ENCODE measurements at places on chromosomes 5 and 9. TPM values are rescaled to one million over a fixed set of nuclear protein-coding genes. Genes with fewer than 3 reads are reported as not detected.

GRCh38 chr5:78065663-78066062 lies 228.8 kb downstream of the AP3B1 start:
- DNase-seq: peak; percentile 7

Gene PTBP3
- total RNA-seq: 30.8 TPM

Gene BTNL8
- not detected for total RNA-seq

- DNase-seq: no peak
These were observed 828 bp downstream of the ZSWIM6 start for GRCh38 chr5:61332851-61333320.

DNA sequence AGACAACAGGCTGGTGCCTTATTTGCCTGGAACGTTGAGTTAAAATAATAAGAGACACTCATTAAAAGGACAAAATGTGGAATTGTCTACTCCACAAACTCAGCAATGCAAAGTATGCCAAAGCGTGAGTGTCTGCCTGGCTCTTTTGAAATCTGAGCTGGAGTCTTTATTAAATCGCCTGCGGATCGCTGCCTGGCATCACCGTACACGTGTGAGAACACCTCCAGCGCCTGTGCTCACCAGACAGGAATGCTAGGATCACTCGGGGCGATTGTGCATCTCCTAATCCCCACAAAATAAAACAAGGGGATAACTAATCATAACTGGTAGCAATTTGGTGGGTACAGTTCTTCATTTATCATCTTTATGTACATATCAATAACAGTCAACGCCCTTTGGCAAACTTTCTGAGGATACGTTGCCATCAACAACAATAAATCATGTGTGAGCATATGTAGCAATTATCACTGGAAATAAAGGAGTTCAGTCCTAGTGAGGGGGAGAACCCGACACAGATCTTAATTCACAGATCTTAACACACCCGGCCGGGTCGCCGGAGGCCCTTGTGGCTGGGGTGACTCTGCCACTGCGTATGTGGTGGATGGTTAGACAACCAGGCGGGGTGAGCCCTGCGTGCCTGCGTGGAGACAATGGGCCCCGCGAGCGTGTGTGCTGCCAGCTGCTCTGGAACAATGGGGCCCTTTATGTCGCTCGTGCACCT lies 284.9 kb upstream of the IRX1 start:
- DNase-seq: peak; percentile 99

Gene ATP6V0E1
- total RNA-seq: 304 TPM

Gene LRRC70
- total RNA-seq: not detected

Gene CDHR2
- not detected for total RNA-seq

- DNase-seq: no peak
These were observed 60.3 kb upstream of the PARP8 start for GRCh38 chr5:50606179-50606578.

Gene MARVELD2
- total RNA-seq: 0.08 TPM

Gene GRXCR2
- not detected for total RNA-seq

- no peak for DNase-seq
These were observed 39.7 kb downstream of the PAM start for GRCh38 chr5:102794677-102795331.

Gene CCL19
- not detected for total RNA-seq

DNA sequence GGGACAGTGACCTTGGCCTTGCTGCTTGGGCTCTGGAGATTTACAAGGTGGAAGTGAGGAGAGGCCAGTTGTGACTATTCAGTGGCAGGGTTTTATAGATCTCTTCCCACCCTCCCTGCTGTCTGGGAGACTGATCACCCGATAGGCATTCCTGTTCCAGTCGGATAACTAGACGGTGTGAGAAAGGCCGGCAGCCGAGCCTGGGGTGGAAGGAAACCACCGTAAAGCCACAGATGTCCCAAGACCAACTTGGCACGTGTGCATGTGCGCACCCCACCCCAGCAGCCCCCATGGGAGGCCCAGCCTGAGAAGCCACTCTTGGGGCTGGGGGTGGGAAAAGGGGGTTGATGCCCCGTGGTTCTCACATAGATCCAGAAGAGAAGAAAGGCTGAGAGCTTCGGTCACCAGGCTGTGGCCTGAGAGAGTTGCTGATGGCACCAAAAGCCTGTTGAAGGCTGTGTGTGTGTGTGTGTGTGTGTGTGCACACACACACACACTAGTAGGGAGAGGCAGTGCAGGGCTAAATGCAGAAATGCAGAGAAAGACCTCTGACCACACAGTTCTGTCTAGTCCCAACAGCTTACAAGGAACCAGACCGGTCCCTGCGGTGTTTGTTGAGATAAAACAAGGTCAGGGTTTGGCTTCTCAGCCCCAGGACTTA lies 225.8 kb downstream of the FANCC start:
- DNase-seq: peak; percentile 89

Gene DMRTA1
- 1.4 TPM for total RNA-seq

DNA sequence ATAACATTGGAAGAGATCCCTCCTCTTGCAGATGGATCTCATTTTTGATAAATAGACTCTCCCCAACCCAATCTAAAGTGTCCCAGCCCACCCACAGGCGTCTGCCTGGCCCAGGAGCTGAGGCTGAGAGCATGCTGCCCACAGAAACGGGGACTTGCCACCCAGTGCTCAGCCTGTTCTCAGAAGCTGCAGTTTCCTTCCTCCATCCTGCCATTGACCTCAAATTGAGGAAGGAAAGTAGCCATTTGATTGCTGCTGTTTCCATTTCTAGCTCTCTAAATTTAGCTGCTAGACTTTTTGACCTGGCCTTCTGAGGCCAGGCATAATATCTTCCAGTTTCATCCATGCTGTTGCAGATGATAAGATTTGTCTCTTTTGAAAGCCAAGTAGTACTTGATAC lies 31.1 kb upstream of the FRMD3 start:
- no peak for DNase-seq

Gene GOLGA2
- 40.3 TPM for total RNA-seq

DNA sequence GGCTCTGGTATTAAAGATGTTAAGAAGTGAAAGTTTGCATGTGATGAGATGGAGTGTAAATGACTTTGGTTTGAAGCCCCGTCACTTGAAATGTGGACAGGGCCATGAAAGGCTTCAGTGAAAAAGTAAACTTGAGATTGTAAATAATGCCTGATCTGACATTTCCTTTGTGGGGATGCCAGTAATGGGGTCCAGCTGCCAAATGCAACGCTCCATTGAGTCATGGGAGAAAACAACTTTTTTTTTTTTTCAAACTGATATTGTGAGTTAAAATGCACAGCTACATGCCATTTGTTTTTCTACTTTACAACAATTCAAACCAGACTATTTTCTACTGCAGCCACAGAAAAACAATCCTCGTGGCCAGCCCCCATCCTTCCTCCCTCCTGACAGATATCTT lies 327.0 kb upstream of the TNC start:
- no peak for DNase-seq

DNA sequence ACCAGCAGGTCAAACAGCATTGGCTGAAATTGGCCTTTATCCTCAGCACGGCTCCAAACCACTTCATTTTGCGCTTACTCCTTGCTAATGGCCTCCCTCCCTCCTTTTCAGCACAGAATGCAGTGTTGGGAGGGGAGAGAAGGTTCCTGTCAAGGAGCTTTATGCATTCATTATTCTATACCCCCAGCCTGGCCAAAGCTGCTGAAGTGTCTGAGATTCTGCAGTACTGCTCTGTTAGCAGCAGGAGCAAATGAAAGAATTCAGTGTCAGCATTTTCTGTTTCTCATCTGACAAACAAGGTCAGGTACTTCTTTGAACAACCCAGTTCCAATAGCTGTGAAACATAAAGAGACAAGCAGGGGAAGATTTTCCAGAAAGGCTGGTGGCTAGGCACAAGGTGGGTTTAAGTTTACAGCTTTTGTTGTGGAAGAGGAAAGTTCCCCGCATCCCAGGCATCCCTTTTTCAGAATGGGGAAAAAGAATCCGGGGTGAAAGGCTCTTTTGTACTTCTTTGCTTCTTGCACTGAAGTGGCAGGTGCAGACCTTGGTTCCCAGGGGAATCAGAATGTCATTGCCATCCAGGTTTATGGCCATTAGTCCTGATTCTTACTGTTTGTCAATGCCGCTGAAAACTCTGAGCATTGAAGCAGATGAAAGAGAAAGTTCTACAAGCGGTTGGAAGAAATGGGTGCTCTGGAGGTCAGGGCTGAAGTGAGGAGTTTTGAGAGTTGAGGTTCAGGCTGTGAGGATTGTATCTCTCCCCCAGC lies 109.3 kb upstream of the APC start:
- no peak for DNase-seq

Gene DCANP1
- not detected for total RNA-seq

DNA sequence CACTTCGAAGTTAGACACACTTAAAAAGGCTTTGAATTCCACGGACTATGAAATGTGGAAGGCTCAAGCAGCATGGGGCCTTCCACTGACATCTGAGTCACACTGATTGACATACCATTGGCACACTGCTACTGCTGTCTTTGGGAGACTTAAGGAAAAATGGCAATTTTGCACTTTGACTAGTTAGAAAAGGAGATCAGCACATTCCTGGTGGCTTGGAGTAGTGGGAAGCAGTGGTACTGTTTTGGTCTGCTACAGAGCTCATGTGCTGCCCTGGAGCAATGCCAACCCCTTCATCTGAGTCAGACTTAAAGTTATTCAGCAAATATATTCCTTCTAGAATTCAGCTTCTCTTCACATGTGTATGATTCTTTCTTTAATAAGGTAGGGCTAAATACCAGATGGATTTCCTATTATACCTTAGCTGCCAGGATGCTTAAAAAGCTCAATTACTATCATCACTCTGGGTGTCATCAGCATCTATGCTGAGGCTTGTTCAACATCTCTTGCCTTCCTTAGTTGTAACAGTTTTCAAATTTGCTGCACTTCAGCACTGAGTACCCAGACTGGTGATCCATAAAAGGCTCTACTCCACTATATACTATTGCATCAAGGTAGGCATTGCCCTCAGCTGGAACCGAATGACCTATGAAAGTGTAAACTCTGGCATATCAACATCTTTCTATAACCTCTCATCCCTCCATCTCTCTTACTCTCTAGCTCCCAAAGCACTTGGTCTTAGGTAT lies 42.3 kb upstream of the MOCS2 start:
- DNase-seq: peak; percentile 34

DNA sequence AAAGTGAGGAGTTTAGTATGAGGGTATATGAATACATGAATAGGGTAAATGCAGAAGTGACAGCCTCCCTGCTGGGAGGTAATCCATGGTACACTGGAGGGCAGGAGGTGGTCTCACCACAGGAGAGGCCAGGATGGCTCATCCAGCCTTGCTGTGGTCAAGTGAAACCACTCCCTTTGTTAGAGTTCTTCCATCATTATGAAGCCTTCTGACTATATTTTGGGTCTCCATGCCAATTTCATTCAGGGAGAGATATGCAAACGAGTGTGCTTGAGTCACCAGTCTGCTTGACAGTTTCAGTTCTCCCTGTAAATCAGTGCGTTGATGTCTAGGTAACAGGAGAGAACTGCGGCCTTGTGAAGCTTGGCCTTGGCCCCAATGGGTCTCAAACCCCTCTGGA lies 16.4 kb downstream of the PPP3R2 start:
- no peak for DNase-seq
